ENCODE measurements at places on chromosomes 11 and 22.

- peaks cover 14% of the 10 kb centered on the region for H3K27me3 ChIP-seq
- H3K4me1 ChIP-seq = peaks cover 9% of the 10 kb centered on the region
- no peak overlapping the region for H3K27ac ChIP-seq
- H3K4me3 ChIP-seq = no peak overlapping the region
- DNase-seq = no peak
These were observed 9.5 kb upstream of the GGA1 start for GRCh38 chr22:37599153-37599552.

- H3K27me3 ChIP-seq = no peaks in the 10 kb centered on the region
- no peak for DNase-seq
- H3K4me1 ChIP-seq = peaks cover 8% of the 10 kb centered on the region
- H3K27ac ChIP-seq = no peak overlapping the region
These were observed 301.7 kb downstream of the BRD1 start for GRCh38 chr22:49525801-49526535.

DNA sequence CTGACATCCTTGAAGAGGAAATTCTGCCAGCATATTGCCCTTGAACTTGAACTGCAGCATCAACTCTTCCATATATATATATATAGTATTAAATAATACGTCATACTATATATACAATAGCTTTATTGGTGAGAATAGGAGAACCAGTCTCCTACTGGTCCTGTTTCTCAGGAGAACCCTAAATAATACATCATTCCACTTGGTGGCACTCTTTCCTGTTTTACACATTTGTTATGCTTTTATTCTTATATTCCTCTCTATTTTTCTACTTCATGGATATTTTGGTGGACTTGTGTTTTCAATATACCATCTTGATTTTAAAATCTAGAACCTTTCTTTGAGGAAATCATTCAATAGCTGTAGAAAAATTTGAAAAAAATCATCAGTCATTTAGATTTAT is 193.3 kb downstream of the TRPC6 start:
- no peaks in the 10 kb centered on the region for H3K27me3 ChIP-seq
- H3K27ac ChIP-seq = no peak overlapping the region
- H3K4me3 ChIP-seq = no peak overlapping the region

- H3K27me3 ChIP-seq = no peaks in the 10 kb centered on the region
- H3K4me1 ChIP-seq = peaks cover 22% of the 10 kb centered on the region
- H3K36me3 ChIP-seq = peaks cover 3% of the 10 kb centered on the region
- H3K4me3 ChIP-seq = no peak overlapping the region
These were observed 14.9 kb downstream of the SMCO4 start for GRCh38 chr11:93528252-93528651.

DNA sequence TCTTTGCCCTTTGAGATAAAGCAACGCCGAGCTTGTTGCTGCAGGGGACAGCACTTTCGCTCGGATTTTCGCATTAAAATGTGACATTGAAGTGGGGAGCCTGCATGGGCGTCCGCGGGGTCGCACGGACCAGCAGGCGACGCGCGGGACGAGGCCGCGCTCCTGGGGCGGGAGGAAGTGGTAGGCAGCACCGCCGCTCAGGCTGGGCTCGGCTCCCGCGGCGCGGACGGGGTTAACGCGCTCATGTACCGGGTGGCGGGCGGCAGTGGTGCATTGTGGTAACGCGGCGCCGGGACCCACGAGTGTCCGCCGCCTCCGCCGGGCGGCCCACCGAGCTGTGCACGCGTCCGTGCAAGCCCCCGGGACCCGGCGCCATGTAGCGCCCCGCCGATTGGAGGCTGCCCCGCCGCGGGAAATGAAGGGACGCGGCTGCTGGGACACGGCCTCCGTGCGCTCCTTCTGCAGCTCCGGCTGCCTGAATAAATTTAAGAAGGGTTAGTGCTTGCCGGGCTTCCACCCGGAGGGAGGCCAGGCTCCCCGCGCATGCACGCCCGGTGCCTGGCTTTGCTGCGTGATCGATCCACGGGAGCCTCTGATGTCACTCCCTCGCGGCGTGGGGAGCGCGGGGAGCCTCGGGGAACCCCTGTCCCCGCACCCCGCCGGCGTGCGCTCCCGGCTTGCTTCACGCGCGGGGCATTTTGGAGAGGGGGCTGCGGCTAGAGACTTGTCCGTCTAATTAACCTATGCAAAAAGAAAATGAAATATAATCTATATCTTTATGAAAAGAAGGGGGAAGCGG is 127.7 kb downstream of the OSBP2 start:
- no peak overlapping the region for H3K27ac ChIP-seq
- H3K36me3 ChIP-seq = no peaks in the 10 kb centered on the region
- peak; percentile 16 for DNase-seq
- peaks cover 74% of the 10 kb centered on the region for H3K27me3 ChIP-seq

- DNase-seq = no peak
- no peak overlapping the region for H3K27ac ChIP-seq
- H3K4me3 ChIP-seq = no peak overlapping the region
- no peaks in the 10 kb centered on the region for H3K4me1 ChIP-seq
- H3K36me3 ChIP-seq = no peaks in the 10 kb centered on the region
These were observed 34.7 kb downstream of the MMP20 start for GRCh38 chr11:102590276-102591049.

DNA sequence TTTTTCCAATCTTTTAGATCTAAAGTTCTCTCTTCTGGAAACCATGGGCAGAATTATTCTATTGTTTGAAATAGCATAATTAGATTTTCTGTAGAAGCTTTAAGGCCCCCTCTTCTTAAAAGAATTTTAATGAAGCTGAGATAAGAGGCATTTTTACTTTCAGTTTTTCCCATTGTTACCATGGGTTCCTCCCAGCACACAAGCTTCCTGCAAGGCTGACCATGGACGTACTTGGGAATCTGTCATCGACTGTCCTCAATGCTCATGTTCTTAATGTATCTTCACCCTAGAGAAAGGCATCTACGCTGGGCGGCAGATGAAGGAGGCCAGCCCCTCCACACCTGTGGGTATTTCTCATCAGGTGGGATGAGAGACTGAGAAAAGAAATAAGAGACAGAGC is 11.1 kb downstream of the OR52K2 start:
- peaks cover 4% of the 10 kb centered on the region for H3K36me3 ChIP-seq
- peaks cover 4% of the 10 kb centered on the region for H3K4me1 ChIP-seq
- H3K4me3 ChIP-seq = no peak overlapping the region
- no peak for DNase-seq
- H3K27ac ChIP-seq = no peak overlapping the region

DNA sequence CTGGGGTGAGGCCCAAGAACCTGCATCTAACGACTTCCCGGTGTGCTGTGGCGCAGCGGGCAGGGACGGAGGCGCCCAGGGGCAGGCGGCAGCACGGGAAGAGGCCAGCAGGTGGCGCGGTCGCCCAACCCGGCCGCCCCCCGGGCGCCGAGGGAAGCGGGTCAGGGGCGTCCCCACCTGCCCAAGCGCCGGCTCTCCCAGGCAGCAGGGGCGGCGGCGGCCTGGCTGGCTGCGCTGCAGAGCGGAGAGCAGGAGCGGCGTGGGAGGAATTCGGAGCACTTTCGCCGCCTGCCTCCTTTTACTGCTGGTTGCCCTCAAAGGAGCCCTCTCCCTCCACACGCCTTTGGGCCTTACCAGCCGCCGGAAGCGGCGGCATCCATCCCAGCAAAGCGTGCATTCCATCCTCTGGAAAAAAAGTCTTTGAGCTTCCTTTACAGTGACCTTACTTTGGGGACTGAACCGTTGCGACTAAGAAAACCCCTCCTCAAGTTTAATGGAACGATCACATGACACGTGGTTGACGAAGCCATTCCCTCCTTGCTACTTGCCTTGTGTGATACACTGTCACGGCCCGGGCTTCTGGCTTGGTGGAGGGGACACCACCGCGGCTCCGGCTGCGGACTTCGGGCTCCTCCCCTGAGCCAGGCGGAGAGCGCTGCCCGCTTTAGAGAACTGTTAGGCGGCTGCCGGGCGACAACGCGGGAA is 106.8 kb upstream of the CLMP start:
- peaks cover 6% of the 10 kb centered on the region for H3K4me1 ChIP-seq
- DNase-seq = peak; percentile 78
- peaks cover 40% of the 10 kb centered on the region for H3K27me3 ChIP-seq
- peak overlapping the region; percentile 85 for H3K4me3 ChIP-seq

- no peak overlapping the region for H3K27ac ChIP-seq
- no peak overlapping the region for H3K4me3 ChIP-seq
- no peak for DNase-seq
- peaks cover 87% of the 10 kb centered on the region for H3K27me3 ChIP-seq
These were observed 16.5 kb downstream of the WT1 start for GRCh38 chr11:32418836-32419235.

DNA sequence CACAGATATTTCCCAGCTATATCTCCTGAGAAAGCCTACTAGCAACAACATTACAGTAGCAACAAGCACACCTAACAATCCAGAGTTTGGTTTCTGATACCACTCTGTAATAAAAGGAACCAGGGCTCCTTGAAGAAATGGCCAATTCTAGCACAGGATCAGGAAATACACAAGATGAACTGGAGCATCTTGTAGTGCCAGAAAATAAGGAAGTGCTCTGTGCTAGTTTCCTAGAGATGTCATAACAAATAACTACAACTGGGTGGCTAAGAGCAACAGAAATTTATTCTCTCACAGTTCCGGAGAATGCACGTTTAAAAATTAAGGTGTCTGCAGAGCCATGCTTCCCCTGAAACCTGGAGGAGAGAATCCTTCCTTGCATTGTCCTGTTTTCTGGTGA is 217.8 kb downstream of the KIRREL3 start:
- DNase-seq = no peak
- H3K4me1 ChIP-seq = peaks cover 14% of the 10 kb centered on the region
- no peaks in the 10 kb centered on the region for H3K27me3 ChIP-seq
- H3K4me3 ChIP-seq = no peak overlapping the region
- no peak overlapping the region for H3K27ac ChIP-seq

- peaks cover 14% of the 10 kb centered on the region for H3K27me3 ChIP-seq
- no peak overlapping the region for H3K27ac ChIP-seq
- no peak overlapping the region for H3K4me3 ChIP-seq
These were observed 760.6 kb downstream of the NTM start for GRCh38 chr11:132131047-132131446.

DNA sequence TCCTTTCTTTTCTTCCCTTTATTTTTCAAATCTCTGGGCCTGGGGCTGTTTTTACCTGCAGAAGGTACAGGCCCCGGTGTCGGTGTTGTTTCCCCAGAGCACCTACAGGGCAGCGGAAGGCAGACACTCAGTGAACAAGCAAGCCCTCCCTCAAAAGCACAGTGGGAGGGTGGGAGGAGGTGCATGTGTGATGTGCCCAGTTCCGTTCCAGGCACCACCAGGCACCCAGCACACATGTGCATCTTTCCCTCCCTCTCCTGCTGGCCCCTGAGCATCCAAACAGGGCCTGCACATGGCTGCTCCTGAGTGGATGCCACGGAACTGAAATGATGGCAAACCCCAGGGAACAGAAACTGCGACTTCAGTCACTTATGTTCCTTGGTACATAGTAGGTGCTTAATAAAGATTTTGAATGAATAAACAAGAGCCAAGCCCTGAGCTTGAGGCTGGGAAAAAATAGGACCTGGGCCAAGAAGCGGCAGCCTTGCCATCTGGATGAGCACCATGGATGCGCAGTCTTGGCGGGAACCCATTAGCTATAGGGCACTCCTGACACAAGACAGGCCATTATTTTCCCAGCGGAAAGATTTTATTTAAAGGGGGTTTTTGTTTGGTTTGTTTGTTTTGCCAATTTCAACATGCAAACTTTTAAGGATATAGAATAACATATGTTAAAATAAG is 47.8 kb downstream of the ARRB1 start:
- H3K27ac ChIP-seq = peak overlapping the region; percentile 76
- peaks cover 6% of the 10 kb centered on the region for H3K4me1 ChIP-seq
- H3K4me3 ChIP-seq = no peak overlapping the region
- no peaks in the 10 kb centered on the region for H3K36me3 ChIP-seq

DNA sequence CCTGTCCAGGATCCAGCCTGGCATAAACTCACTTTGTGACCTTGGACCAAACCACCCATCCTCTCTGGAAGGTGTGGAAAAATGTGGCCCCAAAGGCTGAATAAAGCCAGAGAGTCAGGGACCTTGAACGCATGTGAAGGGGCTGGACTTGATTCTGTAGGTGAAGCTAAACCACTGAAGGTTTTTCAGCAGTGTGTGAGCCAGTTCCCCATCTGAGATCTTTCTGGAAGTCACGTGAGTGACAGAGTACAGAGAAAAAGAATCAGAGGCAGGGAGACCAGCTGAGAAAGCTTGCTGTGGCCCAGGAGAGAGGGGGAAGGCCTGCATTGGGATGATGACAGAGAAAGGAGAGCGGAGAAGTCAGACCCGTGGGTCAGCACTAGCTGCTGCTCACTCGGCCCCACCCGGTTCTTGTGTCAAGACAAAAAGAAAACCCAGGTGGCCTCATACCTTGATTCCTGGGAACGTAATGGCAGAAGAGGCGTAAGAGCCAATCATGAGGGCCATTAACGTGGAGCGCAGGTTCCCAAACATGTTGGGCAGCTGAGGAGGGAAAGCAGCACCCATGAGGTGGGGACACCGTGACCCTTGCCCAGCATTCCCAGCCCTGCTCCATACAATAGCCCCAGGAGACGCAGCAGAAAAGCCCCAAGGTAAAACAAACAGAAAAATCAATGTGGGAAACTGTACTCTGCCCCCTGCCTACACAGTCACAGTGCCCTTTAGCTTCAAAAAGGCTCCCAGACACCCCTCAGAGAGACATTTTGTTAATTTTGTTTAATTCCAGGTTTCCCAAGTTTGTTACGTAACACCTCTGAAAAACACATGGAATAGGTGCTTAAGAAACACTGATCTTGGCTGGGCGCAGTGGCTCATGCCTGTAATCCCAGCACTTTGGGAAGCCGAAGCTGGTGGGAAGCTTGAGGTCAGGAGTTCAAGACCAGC is 17.9 kb downstream of the SLC43A1 start:
- no peaks in the 10 kb centered on the region for H3K36me3 ChIP-seq
- peaks cover 5% of the 10 kb centered on the region for H3K27me3 ChIP-seq
- DNase-seq = no peak
- H3K4me1 ChIP-seq = peaks cover 11% of the 10 kb centered on the region
- H3K4me3 ChIP-seq = no peak overlapping the region
- no peak overlapping the region for H3K27ac ChIP-seq

- peaks cover 8% of the 10 kb centered on the region for H3K36me3 ChIP-seq
- no peaks in the 10 kb centered on the region for H3K27me3 ChIP-seq
- no peaks in the 10 kb centered on the region for H3K4me1 ChIP-seq
- H3K27ac ChIP-seq = no peak overlapping the region
These were observed 1014.1 kb downstream of the LRRC4C start for GRCh38 chr11:40445391-40445790.

DNA sequence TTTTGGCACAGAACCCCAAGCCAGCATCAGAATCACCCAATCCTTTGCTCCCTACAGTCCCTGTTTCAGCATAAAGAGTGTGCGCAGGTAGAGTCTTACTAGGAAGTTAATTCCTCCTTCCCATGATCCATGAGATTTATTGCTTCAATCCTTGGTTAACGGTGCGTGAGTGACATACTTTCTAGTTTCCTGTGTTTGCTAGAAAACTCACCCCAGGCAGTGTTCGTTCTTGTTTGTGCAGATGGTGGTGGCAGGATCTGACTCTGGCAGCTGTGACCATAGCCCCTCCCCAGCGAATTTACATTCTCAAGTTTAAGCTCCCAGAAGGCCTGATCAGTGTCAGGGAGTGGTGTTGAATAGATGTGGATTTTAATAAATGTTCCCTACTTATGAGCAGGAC is 106.7 kb upstream of the CCT8L2 start:
- H3K36me3 ChIP-seq = peaks cover 7% of the 10 kb centered on the region
- no peak overlapping the region for H3K27ac ChIP-seq
- DNase-seq = no peak
- H3K4me1 ChIP-seq = no peaks in the 10 kb centered on the region

GRCh38 chr11:11207428-11207827 is 145.6 kb downstream of the CSNK2A3 start:
- no peak overlapping the region for H3K4me3 ChIP-seq
- H3K4me1 ChIP-seq = peaks cover 11% of the 10 kb centered on the region
- H3K27me3 ChIP-seq = no peaks in the 10 kb centered on the region
- H3K27ac ChIP-seq = no peak overlapping the region

GRCh38 chr22:25760294-25760693 is 18.3 kb downstream of the MYO18B start:
- H3K4me3 ChIP-seq = no peak overlapping the region
- H3K27ac ChIP-seq = no peak overlapping the region
- H3K27me3 ChIP-seq = no peaks in the 10 kb centered on the region
- H3K36me3 ChIP-seq = no peaks in the 10 kb centered on the region
- H3K4me1 ChIP-seq = no peaks in the 10 kb centered on the region
